ENCODE measurements at places on chromosomes 11 and 22.

GRCh38 chr11:12182676-12183541, 72.5 kb downstream of the MICAL2 start:
- DNase-seq = peak; percentile 100

- no peak for DNase-seq
Measured at GRCh38 chr11:117546431-117547194, 219.0 kb downstream of the CEP164 start.

GRCh38 chr11:73206801-73207200, 11.3 kb upstream of the P2RY2 start:
- DNase-seq = no peak

GRCh38 chr11:28420099-28420498, 311.9 kb downstream of the METTL15 start:
- DNase-seq = no peak

DNA sequence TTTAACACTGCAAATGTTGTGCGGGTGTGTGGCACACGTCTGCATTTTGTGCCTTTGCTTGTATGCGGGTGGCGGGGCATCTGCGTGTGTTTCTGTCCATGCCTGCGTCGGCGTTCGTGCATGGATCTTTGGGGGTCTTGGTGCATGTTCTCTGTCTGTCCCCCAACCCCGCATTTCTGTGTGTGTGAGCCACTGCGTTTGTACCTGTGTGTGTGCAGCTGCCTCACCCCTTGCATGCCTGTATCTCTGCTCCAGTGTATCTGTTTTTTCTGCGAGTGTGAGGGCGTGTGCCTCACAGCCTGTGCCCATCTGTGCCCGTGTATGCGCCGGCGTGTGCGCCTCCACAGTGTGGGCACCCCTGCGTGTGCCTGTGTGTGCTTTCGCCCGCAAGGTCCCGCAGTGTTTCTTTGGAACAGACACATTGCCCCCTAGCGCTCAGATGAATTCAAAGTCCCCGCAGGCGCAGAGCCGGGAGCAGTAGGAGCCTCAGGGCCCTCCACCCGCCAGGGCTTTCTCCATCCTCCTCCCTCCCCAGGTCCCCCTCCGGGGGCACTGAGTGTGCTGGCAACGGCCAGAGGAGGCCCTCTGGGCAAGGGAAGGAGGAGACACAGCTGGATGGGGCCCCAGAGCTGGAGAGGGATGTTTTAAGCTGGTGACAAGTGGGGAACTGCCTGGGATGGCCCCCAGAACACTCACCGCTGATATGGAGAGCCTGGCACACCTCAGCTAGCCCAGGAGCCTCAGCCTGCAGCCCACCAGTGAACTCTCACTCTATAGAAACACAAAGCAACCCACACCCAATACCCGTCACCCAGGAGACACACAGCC, 3.1 kb upstream of the MN1 start:
- peak; percentile 44 for DNase-seq
